ENCODE measurements at places on chromosomes 7 and 10. TPM values are rescaled to one million over a fixed set of nuclear protein-coding genes. Genes with fewer than 3 reads are reported as not detected.

GRCh38 chr7:3790803-3791202 is 489.8 kb downstream of the SDK1 start:
- DNase-seq, result no peak

GRCh38 chr10:49173853-49174252 is 14.3 kb downstream of the TMEM273 start:
- DNase-seq, result no peak

GRCh38 chr10:80253266-80253962 is 36.0 kb downstream of the MAT1A start:
- DNase-seq, result no peak

GRCh38 chr10:101044117-101044516 is 13.1 kb downstream of the SFXN3 start:
- no peak for DNase-seq

- DNase-seq, result peak; percentile 26
Measured at GRCh38 chr10:79065091-79065551, 3.6 kb upstream of the ZMIZ1 start.

- no peak for DNase-seq
Measured at GRCh38 chr10:131183546-131184045, 127.9 kb downstream of the TCERG1L start.

DNA sequence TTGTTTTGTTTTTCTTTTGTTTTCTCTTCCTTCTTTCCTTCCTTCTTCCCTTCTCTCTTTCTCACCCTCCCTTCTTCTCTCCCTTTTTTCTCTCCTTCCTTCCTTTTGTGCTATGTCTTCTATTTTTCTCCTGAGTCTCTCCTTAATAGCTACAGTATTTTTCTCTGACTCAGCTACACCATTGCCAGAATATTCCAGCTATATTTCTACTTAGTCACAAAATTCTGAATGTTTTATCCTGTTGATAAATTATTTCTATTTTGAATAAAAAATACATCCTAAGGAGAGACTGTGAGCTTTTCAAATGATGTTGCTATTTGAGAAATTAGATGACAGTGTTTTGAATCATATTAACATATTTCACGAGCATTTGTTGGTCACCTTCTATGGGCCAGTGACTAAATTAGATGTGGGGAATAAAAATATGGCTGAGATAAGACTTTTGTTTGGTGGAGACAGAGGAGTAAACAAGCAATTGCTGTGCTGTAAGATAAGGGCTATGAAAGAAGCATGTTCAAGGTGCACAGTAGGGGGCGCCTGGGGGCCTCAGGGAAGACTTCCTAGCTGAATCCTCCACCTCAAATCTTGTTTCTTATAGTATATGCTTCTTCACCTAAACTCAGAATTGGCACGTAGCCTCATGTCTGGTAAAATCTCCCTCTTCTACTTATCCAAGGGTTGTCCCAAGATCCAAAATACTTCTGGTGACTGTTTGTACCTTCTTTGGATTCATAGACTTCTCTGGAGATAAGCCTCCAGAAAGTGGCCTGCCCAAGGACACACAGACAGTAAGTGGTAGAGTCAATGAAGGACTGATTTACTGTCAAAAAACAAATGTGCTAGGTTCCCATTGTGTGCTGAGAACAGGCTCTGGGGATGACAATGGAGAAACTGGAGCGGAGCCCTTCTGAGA is 115.5 kb upstream of the CREB5 start:
- no peak for DNase-seq

- no peak for DNase-seq
Measured at GRCh38 chr7:45149606-45150005, 8.0 kb upstream of the RAMP3 start.

GRCh38 chr7:28315565-28316410 is 96.5 kb upstream of the CREB5 start:
- no peak for DNase-seq

DNA sequence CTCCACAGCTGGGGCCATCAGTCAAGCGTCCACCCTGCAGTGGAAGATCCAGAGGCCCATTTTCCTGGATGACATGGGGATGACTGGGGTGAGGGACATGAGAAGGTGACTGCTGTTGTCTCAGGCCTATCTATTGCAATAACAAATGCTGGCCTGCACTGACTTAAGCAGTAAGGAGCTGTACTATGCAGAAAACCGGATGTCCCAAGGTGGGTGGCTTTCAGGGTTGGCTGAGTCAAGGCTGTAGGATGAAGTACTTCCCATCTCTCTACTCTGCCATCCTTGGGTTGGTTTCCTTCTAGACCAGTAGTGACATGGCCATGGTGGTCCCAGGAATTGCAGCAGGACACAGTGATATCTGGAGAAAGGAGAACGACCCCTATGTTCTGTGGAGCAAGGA is 48.1 kb downstream of the NEURL1 start:
- DNase-seq, result no peak

- no peak for DNase-seq
Measured at GRCh38 chr10:130206216-130206737, 70.1 kb downstream of the GLRX3 start.

GRCh38 chr10:47378183-47378510 is 5.9 kb downstream of the ZNF488 start:
- DNase-seq, result no peak

DNA sequence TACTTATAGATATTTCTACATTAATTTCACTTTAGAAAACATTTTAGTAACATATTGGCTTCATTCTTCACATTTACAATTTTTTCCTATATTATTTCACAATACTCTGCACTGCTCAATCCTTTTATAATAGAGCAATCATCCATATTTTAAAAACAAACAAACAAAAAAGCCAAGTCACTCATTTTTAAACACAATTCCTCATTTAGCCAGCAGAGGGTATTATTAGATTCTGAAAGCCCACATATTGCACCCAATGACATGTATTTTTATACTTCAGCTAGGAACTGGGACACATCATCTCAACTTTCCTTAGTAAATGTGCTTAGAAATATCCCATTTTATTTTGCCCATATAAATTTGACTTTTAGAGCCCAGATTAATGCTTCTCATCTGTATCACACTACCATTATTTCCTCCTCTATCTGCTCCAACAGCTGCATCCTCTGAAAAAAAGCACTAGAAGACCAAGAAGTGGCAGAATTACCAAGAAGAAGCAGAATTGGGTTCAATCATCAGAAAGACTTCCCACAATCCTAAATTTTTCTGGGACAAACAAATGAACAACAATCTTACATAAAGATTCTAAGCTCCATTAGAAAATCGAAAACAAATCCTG is 29.5 kb downstream of the CTNNA3 start:
- no peak for DNase-seq

GRCh38 chr10:110471566-110472139 is 26.1 kb upstream of the DUSP5 start:
- DNase-seq, result no peak

- no peak for DNase-seq
Measured at GRCh38 chr10:96610817-96611216, 24.0 kb upstream of the TM9SF3 start.

DNA sequence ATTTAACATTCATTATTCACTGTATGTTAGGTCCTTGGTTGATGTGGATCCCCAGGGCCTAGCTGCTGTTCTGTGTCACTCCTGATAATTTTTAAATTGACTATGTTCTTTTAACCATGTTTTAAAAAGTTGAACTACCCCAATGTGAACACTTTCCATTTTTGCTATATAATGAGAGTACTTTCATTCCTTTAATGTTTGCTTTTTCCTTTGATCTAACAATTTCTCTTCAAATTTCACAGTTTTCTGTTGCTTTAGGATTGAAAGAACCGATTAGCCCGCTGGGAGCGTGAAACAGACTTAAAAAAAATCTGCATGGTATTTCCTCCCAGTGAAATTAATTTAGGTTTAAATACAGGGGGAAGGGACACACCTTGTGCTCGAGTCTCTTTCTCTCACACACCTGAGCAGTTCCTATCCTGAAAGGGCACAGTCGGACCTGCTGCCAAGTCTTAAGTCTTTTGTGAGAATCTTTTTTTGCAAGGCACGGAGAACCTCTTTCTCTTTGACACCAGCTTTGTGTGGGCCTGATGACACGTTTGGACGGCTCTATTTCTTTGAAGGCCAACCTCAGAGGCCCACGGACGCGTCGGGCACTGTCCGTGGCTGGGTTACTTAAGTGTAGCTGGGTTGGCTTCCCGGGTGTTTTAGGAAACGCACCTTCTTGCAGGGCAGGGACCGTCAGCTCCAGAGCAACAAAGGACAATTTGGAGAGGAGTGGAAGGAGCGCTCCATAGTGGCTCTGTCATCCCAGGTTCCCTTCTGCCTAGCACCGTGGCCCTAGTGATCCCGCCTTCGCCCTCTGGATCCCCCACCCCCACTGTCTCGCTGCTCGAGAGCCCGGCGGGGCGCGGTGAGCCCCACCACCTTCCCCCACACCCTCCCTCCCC is 1.0 kb upstream of the CHN2 start:
- DNase-seq, result no peak

- DNase-seq, result no peak
Measured at GRCh38 chr10:122567056-122567660, 6.6 kb downstream of the DMBT1 start.

- no peak for DNase-seq
Measured at GRCh38 chr10:124802313-124802675, 675 bp downstream of the ABRAXAS2 start.

GRCh38 chr7:113122744-113123143 is 4.4 kb upstream of the SMIM30 start:
- no peak for DNase-seq

GRCh38 chr7:75843613-75844116 is 30.1 kb upstream of the CCL24 start:
- no peak for DNase-seq

DNA sequence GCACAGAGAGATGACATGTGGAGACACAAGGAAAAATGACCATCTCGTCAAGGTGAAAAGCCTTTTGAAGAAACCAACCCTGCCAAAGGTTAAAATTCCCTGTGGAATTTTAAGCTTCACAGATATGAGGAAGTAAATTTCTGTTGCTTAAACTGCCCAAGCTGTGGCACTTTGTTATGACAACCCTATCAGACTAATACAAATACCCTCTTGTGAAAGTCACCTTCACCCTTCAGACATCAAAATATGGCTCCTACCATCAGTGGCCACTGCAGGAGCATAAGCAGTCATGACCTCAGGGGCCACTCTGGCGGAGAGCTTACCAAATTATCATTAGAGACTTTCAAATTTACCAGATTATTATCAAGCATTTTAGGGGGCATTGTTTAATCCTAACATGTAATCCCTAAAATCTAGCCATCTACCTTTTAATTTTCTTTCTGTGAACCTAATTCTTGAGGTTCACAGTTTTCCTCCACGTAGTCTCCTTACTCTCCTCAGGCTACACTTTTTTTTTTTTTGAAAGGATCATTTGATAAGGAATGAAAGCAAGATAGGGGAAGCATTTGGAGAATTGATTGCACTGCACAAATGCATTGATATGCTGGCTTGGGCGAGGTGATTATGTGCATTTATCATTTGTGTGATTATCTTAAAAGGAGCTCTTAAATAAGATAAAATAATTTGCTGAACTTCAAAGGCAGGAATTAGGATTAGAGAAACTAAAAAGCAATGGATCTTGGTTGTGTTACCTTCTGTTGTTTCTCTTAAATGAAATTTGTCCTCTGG is 90.3 kb downstream of the TMEM168 start:
- DNase-seq, result no peak

DNA sequence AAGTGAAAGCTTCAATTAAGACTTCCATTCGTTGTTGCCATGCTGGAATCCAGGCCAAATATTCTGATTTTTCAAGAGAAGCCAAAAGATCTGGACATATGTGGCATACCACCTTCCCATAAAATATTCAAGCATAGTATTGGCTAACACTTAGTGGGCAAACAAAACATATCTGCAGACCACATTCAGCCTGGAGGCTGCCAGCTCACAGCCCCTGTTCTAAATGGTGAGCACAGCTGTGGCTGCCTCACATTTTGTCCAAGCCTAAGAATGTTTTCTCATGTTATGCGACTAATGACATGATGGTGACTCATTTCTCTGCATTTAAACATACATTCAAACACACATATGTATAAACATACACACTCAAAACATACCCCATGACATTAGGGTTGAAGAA is 10.6 kb upstream of the CALU start:
- DNase-seq, result no peak

DNA sequence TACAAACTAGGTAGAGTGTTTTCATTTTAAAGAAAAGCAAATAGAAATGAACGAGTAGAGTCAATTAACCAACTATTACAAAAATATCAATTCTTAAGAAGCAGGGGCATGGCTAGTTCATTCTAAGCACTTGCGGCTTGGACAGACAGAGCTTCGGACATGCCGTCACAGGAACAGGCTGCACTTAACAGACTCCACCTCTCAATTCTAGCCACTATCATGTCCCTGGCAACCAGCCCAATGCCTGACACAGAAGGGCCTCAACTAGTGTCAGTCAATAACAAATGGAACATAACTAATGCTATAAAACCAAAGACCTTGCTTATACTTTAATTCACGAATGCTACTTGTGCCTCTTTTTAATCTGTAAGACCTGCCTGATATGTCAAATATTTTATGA is 74.4 kb downstream of the TPK1 start:
- peak; percentile 45 for DNase-seq

Gene ADRB1
- 63.0 TPM for total RNA-seq

Gene RASA4B
- 9.3 TPM for total RNA-seq

Gene ANXA8
- total RNA-seq, result 0.24 TPM

Gene IFIT1B
- not detected for total RNA-seq

Gene SHTN1
- total RNA-seq, result 2.6 TPM

Gene OR6V1
- not detected for total RNA-seq

Gene LYZL1
- total RNA-seq, result not detected

Gene OR13A1
- total RNA-seq, result not detected

Gene ZNF467
- 5.2 TPM for total RNA-seq

Gene ZDHHC6
- total RNA-seq, result 16.5 TPM

Gene GAD2
- total RNA-seq, result not detected
